ENCODE measurements at places on chromosomes 12 and 14. TPM values are rescaled to one million over a fixed set of nuclear protein-coding genes. Genes with fewer than 3 reads are reported as not detected.

DNA sequence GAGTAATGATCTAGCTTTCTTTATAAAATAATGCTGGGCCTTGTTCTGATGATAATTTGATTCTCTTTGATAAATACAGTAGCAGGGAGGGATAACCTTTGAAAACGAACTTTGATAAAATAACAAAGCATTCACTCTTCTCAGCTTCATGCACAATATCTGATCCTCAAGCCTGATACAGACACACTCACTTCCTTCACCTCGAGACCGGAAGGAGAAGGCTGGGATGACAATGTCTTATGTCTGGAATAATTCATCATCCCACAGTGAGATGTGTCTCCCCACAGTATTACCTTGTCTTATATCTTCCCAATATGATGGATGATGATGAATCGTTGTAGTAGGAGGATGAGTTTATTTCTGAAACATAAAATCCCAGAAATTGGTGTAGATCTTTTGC, 15.5 kb upstream of the NR1H4 start:
- no peak for DNase-seq

DNA sequence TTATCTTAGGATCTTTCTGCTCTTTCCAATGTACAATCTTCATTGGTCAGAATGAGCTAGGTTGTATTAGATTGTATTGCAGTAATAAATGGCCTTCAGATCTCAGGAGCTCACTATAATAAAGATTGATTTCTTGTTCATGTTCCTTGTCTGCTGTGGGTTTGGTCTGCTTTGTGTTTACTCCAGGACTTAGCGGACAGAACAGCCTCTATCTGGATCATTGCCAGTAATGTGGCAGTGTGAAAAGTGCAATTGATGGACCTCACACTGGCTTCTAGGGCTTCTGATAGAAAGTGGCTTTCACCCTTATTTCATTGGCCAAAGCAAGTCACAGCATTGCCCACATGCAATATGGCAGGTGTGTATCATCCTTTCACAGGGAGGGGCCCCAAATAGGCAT, 81.2 kb downstream of the BTG1 start:
- no peak for DNase-seq

DNA sequence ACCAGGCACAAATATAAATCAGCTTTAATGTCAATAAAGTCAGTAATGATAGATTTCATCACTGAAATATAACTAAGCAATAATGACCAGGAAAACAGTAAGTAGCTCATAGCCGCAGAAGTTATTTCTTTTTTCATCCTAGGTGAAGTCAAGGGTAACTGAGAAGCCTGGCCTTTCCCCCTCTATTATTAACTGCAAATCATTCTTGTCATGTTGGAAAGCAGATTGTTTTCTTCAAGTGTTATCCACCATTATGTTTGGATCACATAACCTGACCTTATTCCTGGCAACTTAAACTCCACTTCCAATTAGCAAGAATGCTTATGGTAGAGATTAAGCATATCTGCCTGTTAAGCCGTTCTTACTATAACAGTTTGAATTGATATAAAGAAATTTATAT, 603.4 kb upstream of the FOXG1 start:
- no peak for DNase-seq

DNA sequence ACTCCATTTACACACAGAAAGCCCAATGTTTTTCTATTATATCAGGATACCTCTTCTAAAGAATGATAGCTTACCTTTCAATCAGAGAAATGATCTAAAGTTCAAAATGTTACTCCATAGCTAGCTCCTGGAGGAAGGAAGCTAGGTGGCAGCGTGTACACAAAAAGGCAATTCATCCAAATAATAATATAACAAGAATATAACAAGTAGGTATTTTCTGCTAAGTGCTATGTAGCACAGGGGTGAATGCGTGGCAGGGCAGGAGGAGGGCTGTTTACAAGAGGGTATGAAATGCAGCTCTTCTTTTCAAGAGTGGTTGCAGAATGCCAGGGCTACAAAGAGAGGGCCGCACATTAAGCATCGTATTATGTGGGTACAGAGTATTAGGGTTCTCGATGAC, 663 bp upstream of the SNAPC1 start:
- no peak for DNase-seq

GRCh38 chr12:1305791-1306500, 288.4 kb downstream of the FBXL14 start:
- no peak for DNase-seq

- DNase-seq, result no peak
These were observed 12.3 kb upstream of the PITPNM2 start for GRCh38 chr12:123163227-123163626.

DNA sequence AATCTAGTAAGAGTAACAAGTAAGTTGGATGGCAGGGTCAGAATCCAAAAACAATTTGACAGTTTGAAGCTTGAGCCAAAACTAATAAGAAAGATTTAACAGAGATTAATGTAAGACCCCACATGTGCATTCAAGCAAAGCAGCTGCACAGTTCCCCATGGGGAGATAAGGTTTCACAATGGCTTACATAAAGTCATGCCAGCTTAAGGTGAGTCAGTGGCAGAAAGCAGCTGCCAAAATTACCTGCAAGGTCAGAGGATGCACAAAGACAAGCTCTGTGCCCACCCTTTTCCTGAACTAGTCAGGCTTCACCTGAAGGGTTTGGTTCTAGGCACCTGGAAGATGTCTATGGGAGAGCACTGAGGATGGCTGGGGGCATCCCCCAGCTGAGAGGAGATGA, 36.6 kb upstream of the KRT77 start:
- DNase-seq, result no peak

DNA sequence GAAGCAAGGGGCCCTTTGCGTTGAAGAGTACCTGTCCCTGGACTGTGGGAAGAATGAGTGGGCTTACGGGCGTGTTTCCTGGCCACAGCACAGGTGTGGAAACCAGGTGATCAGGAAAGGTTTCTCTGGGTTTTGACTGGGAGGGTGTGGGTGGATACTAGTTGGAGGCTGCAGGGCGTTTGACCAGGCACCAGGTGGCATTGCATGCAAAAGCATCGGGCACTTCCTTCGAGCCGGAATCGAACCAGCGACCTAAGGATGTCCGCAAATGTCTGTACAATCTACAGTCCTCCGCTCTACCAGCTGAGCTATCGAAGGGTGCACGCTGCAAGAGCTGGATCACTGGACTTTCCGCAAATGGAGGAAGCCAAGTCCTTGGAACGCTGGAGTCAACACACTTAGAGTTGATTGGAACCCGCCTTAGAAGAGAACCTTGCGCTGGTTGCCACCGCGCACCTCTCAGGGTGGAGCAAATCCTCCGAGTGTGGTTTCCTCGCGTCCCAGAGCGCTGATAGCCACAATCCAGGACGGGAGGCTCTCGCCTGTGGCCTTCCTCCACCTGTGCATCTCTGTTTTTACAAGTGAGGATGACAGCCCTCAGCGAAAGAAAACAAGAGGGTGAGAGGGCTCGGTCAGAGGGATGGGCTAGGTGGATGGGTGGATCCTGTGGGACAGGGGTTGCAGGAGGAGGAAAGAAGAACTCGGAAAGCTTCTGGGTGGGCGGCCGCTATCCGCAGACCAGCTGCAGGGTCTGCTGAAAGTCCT, 21.2 kb upstream of the RNASE4 start:
- no peak for DNase-seq

DNA sequence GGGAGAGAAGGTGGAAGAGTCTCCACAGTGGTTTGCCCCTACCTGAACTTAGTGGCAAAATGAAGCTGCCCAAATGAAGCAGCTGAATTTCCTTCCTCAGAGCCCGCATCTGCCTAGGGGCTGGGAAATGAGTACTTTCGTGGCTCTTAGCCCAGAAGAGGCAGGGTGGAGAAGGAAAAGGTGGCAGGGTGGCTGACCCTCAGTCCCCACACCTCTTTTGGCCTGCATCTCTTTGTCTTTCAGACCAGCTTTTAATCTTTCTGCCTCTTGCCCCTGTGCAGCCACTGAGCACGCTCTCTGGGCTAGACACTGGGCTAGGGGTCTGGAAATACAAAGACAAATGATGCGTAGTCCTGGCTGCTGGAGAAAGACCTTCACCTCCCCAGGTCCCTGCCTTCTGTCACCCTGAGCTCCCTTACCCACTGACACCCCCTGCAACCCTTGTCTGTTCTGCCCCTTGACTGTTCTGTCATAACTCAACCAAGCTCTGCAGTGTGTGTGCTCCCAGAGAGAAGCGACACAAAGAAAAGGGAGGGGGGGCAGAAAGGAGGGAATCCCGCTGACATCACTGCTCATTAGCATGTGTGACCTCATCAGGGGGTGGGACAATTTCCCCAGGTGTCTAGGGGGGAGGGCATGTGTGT, 371 bp upstream of the REM2 start:
- no peak for DNase-seq

DNA sequence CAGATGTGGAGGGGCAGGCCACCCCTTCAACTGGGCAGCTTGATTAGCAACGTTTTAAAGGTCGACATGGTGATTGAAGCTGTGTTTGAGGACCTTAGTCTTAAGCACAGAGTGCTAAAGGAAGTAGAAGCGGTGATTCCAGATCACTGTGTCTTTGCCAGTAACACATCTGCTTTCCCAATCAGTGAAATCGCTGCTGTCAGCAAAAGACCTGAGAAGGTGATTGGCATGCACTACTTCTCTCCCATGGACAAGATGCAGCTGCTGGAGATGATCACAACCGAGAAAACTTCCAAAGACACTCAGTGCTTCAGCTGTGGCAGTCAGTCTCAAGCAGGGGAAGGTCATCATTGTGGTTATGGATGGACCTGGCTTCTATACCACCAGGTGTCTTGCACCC, 23.9 kb upstream of the AICDA start:
- no peak for DNase-seq

- no peak for DNase-seq
These were observed 54.8 kb downstream of the PPFIBP1 start for GRCh38 chr12:27578689-27579372.

DNA sequence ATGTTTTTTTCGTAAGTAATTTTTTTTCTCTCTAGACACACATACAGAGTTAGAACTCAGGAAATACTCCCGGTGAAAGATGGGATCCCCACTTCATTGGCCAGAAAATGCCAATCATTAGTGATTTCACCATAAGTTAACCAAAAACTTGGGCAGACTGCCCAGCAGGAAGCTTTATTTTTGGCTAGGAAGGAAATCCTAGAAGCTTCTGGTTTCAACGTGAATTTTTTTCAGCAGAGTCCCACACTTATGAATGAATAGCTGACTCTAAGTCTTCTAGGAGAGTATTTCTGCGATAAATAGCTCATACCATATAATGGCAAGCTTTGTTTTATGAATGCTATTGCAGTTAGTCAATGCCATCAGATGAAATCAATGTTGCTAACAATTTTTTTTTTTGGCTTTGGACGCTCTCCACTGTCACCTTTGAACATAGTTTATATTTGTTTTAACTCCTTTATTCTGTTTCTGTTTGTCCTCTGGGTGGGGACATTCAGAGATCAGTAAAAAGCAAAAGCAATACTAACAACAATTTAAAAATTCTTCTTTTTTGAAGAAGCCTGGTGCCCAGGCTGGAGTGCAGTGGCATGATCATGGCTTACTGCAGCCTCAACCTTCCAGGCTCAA, 9.5 kb downstream of the PPP1CC start:
- DNase-seq, result no peak

DNA sequence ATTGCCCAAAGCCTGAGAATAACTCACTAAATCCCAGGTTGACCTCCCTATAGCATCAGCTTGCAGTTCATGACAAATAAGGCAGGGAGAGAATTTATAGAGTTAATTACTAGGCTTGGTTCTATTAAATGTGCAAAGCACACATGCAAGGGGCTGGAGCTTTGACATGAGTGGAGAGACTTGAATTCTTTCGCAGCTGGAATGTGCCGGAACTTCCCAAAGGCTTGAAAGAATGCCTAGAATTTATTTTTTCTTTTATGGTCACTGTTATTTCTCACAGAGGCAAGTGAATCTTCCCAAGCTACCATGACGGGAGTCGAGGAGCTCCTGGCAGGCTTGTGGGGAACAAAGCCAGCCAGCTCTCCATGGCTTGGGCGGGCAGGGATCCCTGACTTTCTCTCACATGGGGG, 95.5 kb upstream of the USP44 start:
- DNase-seq, result no peak

GRCh38 chr12:49733219-49734017, 7.9 kb upstream of the TMBIM6 start:
- no peak for DNase-seq

GRCh38 chr12:104702565-104703139, 245.9 kb downstream of the CHST11 start:
- DNase-seq, result peak; percentile 63

- DNase-seq, result peak; percentile 64
These were observed 57.2 kb upstream of the USP44 start for GRCh38 chr12:95608252-95609033.

- DNase-seq, result no peak
These were observed 20.4 kb downstream of the VASH1 start for GRCh38 chr14:76781648-76782051.

DNA sequence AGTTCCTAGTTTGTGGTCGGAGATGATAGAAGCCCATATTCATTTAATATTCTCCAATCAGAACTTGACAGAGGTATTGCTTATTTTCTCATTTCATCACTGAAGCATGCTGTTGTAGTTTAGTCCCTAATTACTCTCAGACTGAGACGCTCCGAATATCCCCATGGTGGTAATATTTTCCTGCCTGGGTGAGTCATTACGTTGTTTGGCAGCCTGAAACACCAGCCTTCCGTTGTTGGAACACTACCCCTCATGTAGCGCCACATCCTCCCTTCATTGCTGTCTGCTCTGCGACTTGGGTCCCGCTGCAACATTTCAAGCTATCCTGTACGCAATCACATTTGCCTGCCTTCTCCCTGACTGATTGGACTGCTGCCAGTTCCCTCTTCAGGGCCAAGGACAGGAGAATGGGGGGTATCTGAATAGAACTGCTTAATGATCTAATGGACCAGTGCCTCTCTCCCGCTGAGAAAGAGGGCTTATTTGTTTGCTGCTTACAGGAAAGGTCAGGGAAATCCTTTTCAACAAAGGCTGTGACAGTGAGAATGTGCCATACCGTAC, 369.1 kb downstream of the NPAS3 start:
- no peak for DNase-seq

GRCh38 chr12:20657496-20657895, 37.6 kb upstream of the SLCO1C1 start:
- DNase-seq, result no peak

GRCh38 chr12:104549815-104550480, 93.2 kb downstream of the CHST11 start:
- no peak for DNase-seq

GRCh38 chr12:11861864-11862600, 208.7 kb upstream of the BCL2L14 start:
- DNase-seq, result no peak

GRCh38 chr12:89836026-89836425, 127.4 kb upstream of the ATP2B1 start:
- no peak for DNase-seq

GRCh38 chr12:128259556-128260070, 7.4 kb upstream of the TMEM132C start:
- DNase-seq, result no peak

The SPRYD3 gene
- 49.1 TPM for total RNA-seq

The LMBR1L gene
- 27.5 TPM for total RNA-seq

The TAS2R42 gene
- total RNA-seq, result not detected

The ENDOU gene
- 0.49 TPM for total RNA-seq

The DNAH10 gene
- not detected for total RNA-seq

The ART4 gene
- total RNA-seq, result 5.0 TPM

The GPR33 gene
- not detected for total RNA-seq

The CMKLR1 gene
- 5.7 TPM for total RNA-seq

The LALBA gene
- total RNA-seq, result not detected

The ADAMTS20 gene
- total RNA-seq, result not detected

The LRFN5 gene
- total RNA-seq, result 0.30 TPM

Data from left ventricle myocardium inferior (tissue), 1 donor.